ENCODE measurements at places on chromosomes 12 and 14.

- no peak for DNase-seq
Measured at GRCh38 chr14:65168840-65169239, 66.5 kb upstream of the MAX start.

- no peak for DNase-seq
Measured at GRCh38 chr14:85205875-85206274, 324.1 kb upstream of the FLRT2 start.

DNA sequence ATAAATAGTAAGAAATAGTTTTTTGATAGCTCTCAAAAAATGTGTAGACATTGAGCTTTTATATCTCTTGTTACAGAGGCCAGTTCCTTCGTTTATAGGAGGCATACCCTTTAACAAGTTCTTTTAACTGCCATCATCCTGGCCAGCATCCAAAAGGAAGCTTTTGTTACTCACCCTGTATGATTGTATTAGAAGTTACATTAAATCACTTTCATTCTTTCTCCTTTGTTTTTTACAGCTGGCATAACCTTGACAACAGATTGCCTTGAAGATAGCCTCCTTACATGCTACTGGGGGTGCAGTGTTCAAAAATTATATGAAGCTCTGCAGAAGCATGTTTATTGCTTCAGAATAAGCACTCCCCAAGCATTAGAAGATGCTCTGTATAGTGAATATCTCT is 20.1 kb downstream of the CGRRF1 start:
- DNase-seq = no peak

- no peak for DNase-seq
Measured at GRCh38 chr12:76670776-76671175, 93.1 kb upstream of the ZDHHC17 start.

DNA sequence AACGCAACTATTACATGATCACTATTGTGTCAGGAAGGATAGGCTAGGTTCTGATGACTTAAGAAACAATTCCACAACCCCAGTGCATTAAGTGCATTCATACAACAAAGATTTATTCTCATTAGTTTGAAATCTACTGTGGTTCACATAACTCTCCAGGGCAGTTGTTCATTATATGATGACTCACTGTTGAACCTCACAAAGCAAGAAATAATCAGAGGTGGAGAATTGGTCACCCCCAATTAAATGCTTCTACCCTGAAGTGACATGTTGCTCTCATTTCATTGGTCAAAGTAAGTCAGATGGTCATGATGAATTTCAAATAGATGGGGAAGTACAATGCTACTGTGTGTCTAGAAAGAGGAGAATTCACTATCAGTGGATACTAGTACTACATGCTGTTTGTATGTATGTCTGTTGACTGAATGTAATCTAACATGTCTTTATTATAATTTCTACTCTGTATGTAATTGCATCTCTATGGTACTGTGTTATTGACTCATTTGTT is 6.1 kb upstream of the HELB start:
- no peak for DNase-seq

- DNase-seq = no peak
Measured at GRCh38 chr14:60958146-60958545, 22.7 kb downstream of the TRMT5 start.

- no peak for DNase-seq
Measured at GRCh38 chr14:90177539-90178189, 78.7 kb upstream of the PSMC1 start.

GRCh38 chr12:60845696-60846095 is 1249.9 kb downstream of the SLC16A7 start:
- no peak for DNase-seq

DNA sequence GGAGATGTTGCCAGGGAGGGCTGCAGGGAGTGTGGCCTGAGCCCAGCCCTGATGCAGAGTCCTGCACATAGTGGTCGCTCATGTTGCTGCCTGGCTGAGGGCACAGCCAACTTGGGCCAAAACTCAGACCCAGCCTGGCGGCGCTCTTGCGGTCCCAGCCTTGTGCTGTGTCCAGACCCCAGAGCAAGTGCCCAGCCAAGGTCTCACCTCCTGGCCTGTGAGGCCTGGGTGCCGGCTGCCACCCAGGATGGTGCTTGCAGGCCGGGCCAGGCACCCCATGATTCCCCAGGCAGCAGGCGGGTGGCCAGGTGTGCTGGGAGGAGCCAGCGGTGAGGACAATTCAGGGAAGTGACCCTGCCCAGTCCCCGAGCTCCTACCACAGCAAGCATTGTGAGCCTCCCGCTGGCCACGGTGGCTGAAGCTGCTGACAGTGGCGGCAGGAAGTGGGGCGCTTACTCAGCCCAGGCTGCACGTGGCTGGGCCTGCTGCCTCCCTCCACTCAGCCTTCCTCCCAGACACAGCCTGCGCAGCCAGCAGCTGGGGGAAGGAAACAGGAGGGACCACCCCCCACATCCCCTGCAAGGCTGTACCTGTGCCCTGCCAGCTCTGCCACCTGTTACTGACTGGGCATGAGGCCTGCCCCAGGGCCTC is 17.7 kb upstream of the PGF start:
- no peak for DNase-seq

All from stimulated activated CD8-positive, alpha-beta memory T cell treated with anti-CD3 and anti-CD28 coated beads, Interleukin-4, amount 100 ng/mL, for 1 hour (primary cell).